ENCODE measurements at places on chromosomes 7 and 10.

GRCh38 chr10:34612446-34612845, 202.7 kb downstream of the PARD3 start:
- no peak for DNase-seq

GRCh38 chr7:158324397-158325360, 262.9 kb downstream of the PTPRN2 start:
- DNase-seq = no peak

DNA sequence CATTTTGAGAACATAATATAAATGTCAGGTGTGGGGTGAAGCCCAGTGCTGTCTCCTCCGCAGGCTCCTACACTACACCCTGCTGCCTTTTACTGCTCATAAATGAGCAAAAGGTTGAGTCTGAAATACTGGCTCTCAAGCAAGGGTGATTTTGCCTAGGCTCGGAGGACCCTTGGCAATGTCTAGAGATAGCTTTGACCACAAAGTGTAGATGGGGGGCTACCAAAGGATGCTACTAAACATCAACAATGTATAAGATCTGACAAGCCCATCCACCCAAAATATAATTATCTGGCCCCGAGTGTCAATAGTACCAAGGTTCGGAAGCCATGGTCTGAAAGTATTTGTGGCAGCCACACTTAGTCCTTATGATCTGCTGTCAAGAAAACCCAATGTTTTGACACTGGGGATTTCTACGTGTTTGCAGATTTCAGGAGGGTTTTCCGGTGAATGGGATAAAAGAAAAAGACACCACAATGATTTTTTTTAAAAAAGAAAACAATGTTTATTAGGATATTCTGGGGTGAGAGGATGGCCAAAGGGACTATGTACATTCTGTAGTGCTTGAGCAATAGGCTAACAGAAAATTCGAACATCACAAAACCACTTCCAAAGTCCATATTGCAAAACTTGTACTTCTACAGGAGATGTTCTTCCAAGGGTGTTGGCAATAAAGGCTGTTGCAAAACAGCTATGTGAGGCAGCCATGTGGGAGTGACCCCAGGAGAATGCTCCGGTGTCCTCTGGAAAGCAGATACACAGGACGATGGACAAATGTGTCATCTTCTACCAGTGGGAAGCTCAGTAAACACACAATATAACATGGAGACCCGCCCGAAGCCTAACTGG, 216.3 kb downstream of the GFRA1 start:
- DNase-seq = no peak

GRCh38 chr10:98260752-98261151, 7.2 kb downstream of the LOXL4 start:
- no peak for DNase-seq

- no peak for DNase-seq
Measured at GRCh38 chr10:112361951-112362751, 11.8 kb upstream of the ACSL5 start.

GRCh38 chr7:139693651-139694388, 84.0 kb downstream of the HIPK2 start:
- DNase-seq = no peak

DNA sequence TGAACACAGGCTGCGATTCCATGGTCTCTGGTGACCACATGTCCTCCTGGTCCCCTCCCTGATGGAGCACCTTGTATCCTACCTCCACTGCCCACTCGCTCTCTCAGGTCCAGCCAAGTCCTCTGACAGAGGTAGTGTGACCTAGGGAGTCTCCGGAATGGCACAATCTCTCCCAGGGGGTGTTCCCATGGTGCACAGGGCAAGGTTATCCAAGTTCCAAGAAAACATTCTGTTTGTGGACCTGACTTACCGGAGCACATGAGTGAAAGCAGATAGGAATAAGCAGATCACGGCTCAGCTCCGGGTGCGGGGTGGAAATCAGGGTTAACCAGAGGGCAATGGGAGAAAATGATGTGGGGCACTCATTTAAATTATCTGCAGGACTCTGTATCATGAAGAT, 45.8 kb upstream of the INSIG1 start:
- DNase-seq = no peak

DNA sequence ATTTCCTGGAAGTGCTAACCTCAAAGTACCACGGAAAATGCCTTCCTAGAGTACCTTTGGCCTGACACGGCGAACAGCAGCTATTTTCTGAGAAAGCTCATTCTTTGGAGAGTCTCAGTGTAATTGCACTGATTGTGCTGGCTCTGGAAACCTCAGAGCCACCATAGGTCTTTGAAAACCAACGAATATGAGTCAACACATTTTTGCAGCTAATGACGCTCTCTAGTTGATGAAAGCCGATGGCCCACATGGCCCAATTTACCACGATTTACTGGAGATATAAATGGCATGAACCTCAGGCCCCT, 187.1 kb downstream of the ADARB2 start:
- DNase-seq = no peak

DNA sequence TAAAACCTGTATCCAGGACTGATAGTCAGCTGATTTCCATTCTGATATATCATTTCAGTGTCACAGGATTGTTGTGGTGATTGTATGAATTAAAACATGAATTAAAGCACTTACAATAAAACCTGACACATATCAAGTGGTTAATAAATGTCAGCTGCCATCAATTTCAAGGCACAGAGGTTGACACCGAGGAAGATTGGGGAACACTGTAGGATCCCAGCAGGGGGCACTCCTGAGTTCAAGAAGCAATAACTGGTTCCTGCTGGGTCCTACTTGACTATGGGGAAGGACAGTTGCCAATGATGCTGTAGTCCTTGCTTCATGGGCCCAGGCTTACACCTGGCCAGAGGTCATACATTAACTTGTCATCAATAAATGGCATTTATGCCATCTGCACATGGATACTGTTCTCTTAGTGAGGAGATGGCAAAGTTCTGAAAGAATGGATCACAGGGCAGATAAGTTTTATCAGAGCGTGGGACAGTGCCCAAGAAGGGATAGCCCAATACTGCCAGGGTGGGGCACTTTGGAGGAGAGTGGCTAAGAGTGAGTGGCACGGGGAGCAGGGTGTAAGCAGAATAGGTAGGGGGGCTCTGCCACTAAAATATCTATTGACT, 24.1 kb downstream of the FZD1 start:
- DNase-seq = no peak

GRCh38 chr7:113402482-113402881, 284.1 kb upstream of the SMIM30 start:
- no peak for DNase-seq

GRCh38 chr7:104643587-104644217, 315.3 kb downstream of the LHFPL3 start:
- DNase-seq = no peak

GRCh38 chr7:17181482-17181881, 117.0 kb upstream of the AHR start:
- DNase-seq = no peak

DNA sequence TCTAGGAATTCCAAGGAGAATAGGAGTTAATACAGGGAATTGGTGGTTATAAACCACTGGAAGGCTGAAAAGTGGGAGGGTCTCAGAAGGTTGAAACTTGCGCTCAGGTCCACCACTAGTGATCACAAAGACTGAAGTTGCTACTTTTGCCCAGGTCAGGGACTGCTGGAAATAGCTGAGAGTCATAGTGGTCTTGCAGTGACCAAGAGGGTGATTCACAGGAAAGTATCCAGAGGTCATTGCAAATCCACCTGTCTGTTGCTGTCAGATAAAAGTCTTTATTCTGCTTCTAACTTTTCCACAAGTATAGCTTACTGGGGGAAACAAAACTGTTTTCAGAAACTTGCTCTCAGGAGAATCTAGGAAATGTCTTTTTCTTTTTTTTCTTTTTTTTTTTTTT, 211.5 kb upstream of the PRSS1 start:
- DNase-seq = no peak

GRCh38 chr7:6133249-6133648, 102.1 kb downstream of the ANKRD61 start:
- no peak for DNase-seq

GRCh38 chr7:16670021-16670420, 24.0 kb downstream of the BZW2 start:
- DNase-seq = no peak

- DNase-seq = no peak
Measured at GRCh38 chr10:98349508-98349922, 65.5 kb downstream of the PYROXD2 start.

- no peak for DNase-seq
Measured at GRCh38 chr10:131202990-131203389, 108.5 kb downstream of the TCERG1L start.

DNA sequence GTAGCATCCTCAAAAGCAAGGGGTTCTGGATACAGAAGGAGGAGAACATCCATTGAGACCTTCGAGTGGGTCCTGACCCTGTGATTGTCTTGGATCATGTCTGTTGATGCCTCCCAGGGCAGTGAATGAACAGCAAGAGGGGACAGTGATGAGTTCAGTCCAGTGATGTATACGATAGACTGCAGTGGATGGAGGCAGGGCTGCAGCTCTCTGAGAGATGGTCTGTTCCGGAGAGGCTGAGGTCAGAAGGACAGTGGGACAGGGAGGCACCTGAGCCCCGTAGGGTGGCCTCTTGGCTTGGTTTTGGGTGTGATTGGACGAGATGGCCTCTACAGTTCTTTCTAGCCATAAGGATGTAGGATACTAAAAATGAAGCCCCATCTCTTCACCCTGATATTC, 280.4 kb downstream of the CAMK1D start:
- DNase-seq = no peak

DNA sequence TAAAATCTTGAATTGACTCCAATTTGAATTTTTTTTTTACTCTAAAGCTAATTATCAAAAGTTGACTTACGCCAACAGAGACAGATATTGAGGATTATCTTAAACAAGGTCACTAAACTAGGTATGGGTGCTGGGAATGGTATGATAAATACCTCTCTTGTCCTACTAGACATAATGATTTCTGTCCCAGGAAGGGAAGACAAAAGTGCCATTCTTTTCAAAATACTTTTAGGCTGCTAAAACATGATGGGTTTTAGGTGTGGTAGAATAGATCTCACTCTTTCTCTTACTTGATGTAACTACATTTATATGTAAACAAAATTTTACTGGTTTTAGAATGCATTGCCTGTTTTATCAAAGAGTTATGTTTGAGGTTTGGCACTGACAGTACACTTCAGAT, 15.1 kb downstream of the TMEM60 start:
- no peak for DNase-seq

DNA sequence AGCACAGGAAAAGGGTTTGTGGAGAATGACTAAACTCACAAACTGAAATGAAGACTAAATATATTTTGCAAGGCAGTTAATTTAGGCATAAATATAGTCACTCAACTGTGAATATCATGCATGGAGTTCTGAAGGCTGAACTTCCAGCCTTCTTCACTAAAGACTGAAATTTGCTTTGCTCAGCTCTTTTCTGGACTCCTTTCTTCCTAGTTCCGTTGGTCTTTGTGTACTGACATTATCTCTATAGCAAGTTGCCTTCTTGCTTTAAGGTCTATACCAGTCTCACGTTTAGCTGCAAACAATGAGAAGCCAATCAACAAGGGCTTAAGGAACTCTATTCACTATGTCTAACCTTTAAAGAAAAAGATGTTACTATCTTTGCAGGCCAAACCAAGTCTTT, 22.6 kb downstream of the GARIN1A start:
- DNase-seq = no peak

Data from stimulated activated CD8-positive, alpha-beta memory T cell treated with anti-CD3 and anti-CD28 coated beads, Interleukin-4, amount 100 ng/mL, for 1 hour (primary cell).